ENCODE measurements at places on chromosomes 3 and 15. TPM values are rescaled to one million over a fixed set of nuclear protein-coding genes. Genes with fewer than 3 reads are reported as not detected.

IL17RE gene
- total RNA-seq: 3.9 TPM

DLL4 gene
- under 0.01 TPM for total RNA-seq

CSPG4 gene
- total RNA-seq: 72.4 TPM

SMCO1 gene
- 0.34 TPM for total RNA-seq

SLC7A14 gene
- 0.34 TPM for total RNA-seq

TXNRD3 gene
- 6.1 TPM for total RNA-seq

TGM4 gene
- total RNA-seq: 0.15 TPM

RPP25 gene
- 5.6 TPM for total RNA-seq

MORC1 gene
- total RNA-seq: not detected

TEX55 gene
- not detected for total RNA-seq

ARNT2 gene
- 8.4 TPM for total RNA-seq

CIDEC gene
- total RNA-seq: 0.15 TPM

SERPINI2 gene
- total RNA-seq: not detected

CIP2A gene
- 20.5 TPM for total RNA-seq

RUBCN gene
- 22.0 TPM for total RNA-seq

TUSC7 gene
- total RNA-seq: not detected

ANKRD34C gene
- total RNA-seq: not detected

GABRB3 gene
- total RNA-seq: under 0.01 TPM

CALML4 gene
- total RNA-seq: 2.7 TPM

DAZL gene
- total RNA-seq: not detected

RNF168 gene
- 9.8 TPM for total RNA-seq

CLDN11 gene
- 272 TPM for total RNA-seq

PFKFB4 gene
- total RNA-seq: 8.9 TPM

All from bronchus fibroblast of lung (primary cell).